ENCODE measurements at places on chromosomes 11 and 22.

- no peak for DNase-seq
Measured at GRCh38 chr22:37182949-37183245, 5.2 kb downstream of the C1QTNF6 start.

DNA sequence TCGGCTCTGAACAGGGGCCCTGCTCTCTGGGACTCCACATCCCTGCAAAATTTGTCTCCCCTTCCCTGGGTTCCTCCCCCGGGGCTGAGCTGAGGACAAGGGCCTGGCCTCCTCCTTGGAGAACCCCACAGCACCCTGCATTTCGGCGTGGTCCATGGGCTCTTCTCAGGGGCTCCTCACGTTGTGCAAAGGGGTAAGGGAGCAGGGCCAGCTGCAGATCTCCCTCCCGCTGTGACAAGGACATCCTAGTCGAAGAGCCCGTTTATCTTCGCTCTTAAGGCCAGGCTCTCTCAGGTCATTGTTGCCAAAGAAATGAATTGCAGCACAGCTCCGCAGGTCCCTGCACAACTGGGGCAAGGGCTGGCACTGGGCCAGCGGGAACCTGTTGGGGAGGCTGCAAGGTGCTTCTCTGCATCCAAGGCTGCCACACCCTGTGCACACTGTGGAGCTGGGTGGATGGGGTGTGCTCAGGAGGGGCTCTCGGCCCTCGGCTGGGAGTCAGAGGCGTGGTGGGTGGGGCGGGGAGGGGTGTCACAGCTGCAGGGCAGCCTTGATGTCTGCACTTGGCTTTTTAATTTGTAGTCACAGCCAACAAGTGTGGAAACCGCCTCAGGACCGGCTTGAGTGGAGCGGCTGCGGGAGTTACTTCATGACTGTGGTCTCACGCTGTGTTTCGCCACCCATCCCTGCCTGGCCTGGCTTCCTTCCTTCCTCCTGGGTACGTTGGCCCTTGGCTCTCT, 26.6 kb upstream of the SEPTIN5 start:
- no peak for DNase-seq

DNA sequence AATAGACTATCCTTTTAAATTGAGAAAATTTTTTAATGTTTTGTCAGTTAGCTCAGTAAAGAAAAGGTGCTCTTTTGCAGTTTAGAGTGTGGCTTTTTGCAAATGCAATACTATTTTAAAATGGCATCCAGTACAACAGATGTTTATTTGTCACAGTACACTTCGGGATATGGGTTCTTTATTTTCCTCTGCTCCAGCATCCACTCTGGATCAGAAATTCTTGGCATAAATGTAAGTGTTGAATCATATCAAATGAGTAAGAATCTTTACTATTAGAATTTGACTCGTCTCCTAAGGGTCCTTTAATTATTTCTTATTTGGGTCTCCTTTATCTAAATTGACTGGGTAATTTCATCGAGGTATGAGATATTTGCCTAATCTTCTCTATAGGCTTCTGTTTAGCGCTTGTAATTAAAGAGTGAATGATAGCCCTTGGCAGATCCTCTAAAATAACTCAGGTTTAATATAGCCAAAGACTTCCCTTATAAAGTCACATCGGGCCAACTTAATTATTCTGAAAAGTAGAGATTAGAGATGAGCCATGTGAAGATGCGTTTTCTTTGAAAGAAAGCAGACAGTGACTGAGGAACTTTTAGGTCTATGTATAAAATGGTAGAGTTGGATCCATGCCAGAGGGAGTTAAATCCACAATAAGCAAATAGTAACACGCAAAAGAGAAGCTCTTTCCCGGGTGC, 132.7 kb downstream of the CASP12 start:
- DNase-seq: no peak

GRCh38 chr11:77035039-77035438, 841 bp downstream of the B3GNT6 start:
- DNase-seq: no peak

DNA sequence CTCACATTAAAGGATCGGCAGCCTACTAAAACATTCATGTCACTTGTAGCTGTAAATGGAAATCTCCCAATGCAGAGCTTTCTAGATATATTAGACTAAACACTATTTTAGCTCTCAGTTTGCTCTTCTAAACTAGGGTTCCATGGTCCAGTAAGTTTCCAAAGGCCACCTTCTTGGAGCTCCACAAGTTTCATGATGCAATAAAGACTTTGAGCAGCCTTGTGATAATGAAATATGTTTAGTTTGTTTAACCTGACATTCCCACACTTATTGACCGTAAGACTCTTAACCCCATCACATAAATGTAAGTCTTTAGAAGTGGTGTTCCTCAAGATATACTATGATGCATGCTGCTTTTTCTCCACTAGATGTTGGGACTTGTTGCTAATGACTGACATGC, 87.7 kb downstream of the TRIM44 start:
- no peak for DNase-seq

DNA sequence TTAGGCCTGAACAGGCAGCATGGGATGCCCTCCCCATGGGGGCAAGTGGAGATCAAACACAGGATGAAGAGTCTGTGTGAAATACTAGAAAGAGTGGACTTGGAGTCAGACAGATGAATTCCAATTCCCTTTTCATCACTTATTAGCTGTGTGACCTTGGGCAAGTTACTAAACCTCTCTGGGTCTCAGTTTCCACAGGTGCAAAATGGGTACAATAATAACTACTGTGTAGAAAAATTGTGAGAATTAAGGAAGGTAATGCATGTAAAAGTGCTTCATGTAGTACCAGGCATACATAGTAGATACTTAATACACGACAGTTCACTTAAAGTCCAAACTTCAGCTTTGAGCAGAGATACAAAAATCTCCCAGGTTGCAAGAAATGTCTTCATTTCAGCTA, 176.4 kb downstream of the DSCAML1 start:
- no peak for DNase-seq

DNA sequence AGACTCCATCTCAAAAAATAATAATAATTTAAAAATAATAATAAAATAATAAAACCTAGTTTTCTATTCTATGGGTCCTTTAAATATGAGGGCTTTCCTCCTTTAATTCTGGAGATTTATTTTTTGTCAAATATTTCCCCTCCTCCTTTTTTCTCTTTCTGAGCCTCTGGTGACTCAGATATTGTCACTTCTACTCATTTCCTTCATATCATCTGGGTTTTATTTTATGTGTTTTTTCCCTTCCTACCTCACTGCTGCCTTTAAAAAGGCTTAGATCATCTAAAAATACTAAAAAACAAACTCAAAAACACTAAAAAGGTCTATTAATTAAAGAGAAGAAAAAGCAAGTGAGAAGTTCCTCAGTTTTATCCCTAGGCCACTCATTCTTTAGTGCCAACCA, 138.9 kb downstream of the SPON1 start:
- no peak for DNase-seq

DNA sequence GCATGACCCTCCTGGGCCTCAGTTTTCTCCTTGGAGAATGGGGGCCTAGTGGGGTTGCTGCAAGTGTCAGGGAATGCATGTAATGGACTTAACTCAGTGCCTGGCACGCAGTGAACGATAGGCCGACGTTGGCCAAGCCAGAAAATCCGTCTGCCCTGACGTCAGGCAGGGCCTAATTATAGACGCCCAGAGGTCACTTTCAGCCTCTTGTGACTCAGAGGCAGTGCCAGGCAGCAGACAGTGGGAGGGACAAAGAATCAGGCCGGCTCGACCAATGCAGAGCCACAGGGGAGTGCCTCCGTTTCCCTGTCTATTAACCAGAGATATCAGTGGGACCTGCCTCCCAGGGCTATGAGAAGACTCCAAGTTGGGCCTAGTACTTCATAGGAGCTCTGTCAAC, 115.0 kb downstream of the MN1 start:
- DNase-seq: no peak

DNA sequence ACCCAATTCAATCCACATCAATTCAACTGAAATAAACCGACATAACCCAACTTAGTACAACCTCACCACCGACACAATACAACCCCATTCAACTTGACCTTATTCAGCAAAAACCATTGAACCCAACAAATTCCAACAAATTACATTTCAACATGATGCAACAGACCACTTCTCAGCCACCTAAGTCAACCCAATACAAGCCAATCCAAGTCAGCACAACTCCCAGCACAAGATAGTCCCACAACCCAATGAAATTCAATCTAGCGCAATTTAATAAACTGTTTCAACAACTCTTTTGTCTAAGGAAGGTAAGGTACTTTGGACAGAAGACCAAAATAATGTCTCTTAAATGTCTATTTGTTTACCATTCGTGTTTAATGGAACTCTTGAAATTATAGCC, 226.0 kb downstream of the MIAT start:
- no peak for DNase-seq

DNA sequence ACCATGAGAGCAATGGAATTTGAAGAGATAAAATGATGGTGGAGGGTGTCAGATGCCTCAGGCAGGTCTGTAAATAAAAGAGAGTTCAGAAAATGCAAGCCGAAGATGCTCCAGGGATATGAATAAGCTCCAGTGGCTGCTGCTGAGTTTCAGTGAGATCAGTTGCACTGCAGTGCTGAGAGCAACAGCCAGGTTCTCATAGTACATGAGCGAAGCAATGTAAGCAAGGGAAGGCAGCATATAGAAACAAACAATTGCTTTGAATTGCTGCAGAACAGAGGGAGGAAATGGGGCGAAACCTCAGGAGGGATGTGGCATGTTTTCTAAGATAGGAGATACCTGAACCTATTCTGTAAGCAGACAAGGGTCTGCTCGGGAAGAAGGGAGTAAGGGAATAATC, 369.5 kb downstream of the AASDHPPT start:
- DNase-seq: no peak

GRCh38 chr11:42913731-42914130, 398.1 kb upstream of the API5 start:
- no peak for DNase-seq
